ENCODE measurements at places on chromosomes 12 and 14.

DNA sequence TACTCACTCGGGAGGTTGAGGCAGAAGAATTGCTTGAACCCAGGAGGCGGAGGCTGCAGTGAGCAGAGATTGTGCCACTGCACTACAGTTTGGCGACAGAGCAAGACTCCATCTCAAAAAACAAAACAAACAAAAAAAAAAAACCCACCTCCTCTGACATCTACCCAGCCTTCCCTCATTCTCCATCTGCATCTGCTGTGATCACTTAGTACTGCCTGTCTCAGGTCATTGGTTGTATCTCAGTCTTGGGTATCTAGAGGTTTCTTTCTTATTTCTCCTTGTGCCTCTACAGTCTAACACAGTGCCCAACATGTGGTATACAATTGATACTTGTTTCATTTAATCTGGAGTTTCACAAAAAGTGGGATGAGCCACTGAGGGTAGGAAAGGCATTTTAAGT is 5.3 kb downstream of the LTBP2 start:
- no peak for DNase-seq

- DNase-seq = no peak
Measured at GRCh38 chr12:89657066-89657465, 51.6 kb downstream of the ATP2B1 start.

DNA sequence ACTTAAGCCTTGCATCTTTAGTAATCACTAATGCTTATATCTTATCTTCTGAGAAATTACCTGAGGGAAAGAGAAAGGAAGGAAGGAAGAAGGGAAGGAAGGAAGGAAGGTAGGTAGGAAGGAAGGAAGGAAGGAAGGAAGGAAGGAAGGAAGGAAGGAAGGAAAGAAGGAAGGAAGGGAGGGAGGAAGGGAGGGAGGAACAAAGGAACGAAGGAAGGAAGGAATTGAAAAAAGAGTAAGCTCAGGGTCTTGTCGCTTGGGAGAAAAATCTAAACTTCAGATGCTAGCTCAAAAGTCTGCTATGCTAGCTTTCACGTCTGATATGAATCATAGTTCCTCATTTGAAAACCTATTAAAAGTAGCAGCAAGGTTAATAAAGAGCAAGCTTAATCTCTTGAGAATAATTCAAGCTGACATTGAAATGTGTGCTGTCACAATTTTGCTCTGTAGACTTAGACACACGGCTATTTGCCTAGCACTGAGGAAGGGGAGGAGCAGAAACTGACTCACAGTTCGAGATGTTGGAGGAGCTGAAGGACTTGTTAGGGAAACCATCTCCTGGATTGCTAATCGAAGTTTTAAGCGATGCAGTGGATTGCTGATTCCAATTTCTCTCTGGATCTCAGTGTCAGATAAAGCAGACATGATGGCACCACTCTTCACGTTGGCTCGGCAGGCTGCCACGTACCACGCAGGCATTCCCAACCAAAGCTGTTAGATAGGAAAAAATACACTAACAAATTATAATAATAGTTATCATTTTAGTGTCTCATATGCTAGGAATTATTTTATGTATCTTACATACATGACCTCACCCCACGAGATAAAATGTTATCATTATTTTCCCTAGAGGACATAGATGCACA is 216.7 kb downstream of the ACSS3 start:
- DNase-seq = no peak

DNA sequence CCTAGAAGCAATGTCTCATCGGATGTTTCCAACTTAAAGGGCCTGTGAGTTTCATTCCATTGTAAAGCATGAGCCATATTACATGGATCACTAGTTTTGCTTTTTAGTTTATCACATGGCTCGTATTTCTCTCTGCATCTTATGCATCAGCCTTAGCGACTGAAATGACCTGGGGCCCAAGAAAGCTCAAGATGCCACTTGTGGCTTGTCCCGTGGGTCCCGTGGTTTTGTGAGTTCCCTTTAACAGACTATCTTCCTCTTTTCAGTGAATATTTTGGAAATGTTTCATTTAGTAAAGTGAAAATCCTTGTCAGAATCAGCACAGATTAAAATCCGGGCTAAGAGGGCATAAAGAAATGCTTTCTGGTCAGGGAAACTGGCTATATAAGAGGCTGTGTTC is 86.2 kb upstream of the PPM1H start:
- DNase-seq = no peak

- no peak for DNase-seq
Measured at GRCh38 chr14:80679273-80679672, 262.3 kb downstream of the CEP128 start.

GRCh38 chr14:99730876-99731546 is 46.9 kb downstream of the CYP46A1 start:
- no peak for DNase-seq

DNA sequence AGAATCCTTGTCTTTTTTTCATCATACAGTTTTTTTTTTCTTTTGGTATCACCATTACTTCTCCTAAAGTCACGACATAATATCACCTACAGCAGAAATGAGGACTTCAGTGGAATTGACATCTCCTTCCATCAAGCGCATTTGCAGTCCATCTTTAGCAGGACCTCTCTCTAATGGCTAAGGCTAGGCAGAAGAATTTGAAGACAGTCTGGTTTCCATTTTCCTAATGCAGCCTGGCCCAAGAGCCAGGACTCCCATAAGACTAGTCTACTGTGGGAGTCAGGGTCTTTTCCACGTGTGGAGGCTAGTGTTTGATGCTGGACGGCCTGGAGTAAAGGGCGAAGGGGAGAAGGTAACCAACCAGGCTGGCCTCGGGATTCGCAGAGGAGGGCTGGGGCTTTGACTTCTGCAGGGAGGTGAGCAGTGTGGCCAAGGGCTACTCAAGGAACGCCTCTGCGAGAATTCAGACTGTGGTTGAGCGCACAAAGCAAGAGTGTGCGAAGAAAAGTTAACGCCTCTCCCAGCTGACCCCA is 769 bp upstream of the ZNF740 start:
- DNase-seq = no peak

DNA sequence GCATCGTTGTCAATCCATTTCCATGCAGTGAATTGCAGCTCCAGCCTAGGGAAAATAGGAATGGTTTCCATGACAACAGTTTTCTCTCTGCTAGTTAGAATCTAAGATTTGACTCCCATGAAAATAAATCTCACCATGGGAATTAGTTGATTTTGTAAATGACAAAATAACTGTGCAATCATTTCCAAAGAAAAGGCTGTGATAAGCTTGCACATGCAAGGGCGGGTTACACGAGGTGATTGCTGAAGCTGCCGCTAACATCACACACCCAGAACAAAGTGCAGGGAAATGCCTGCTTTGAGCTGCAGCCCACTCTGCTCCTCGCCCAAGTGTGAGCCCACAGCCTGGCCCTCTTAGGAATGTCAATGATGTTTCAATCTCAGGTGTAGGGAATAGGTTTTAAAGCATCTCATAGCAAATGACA is 53.8 kb downstream of the TRIM9 start:
- DNase-seq = no peak

- no peak for DNase-seq
Measured at GRCh38 chr14:90087433-90087832, 25.6 kb downstream of the KCNK13 start.

DNA sequence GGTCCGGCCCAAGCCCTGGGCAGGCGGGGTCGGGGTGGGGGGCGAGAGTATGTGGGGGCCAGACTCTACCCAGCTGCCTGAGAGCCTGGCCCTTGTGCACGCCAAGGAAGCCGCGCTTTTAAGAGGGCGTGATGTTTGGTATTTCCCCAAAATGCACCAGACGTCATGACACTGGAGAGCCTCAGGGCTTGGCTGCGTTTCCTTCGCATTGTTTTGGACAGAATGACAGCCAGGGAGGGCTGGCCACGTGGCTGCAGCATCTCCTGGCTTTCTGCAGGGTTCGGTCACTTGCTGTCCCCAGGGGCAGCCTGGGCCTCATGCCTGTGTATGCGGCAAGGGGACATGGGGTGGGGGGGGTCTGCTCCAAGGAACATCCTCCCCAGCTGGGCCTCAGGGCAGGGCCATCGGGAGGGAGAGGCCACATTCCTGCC is 16.1 kb upstream of the NUDT14 start:
- no peak for DNase-seq

DNA sequence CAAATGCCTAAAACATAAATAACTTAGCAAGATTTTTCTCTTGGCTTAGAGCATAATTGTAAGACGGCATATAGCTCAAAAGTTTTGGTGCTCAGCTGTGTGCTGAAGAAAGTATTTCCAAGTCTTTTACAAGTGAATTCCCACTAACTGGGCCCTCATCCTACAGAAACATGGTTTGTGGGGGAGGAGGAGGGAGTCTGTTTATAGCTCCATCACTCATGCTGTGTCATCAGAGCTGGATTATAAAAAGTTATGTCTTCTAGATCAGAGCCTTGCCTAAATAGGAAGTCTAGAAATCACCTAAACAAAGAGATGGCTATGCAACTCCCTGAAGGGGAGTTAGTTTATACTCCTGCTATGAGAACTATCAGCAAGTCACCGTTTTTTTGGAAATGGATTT is 65.9 kb upstream of the OTOGL start:
- DNase-seq = no peak

DNA sequence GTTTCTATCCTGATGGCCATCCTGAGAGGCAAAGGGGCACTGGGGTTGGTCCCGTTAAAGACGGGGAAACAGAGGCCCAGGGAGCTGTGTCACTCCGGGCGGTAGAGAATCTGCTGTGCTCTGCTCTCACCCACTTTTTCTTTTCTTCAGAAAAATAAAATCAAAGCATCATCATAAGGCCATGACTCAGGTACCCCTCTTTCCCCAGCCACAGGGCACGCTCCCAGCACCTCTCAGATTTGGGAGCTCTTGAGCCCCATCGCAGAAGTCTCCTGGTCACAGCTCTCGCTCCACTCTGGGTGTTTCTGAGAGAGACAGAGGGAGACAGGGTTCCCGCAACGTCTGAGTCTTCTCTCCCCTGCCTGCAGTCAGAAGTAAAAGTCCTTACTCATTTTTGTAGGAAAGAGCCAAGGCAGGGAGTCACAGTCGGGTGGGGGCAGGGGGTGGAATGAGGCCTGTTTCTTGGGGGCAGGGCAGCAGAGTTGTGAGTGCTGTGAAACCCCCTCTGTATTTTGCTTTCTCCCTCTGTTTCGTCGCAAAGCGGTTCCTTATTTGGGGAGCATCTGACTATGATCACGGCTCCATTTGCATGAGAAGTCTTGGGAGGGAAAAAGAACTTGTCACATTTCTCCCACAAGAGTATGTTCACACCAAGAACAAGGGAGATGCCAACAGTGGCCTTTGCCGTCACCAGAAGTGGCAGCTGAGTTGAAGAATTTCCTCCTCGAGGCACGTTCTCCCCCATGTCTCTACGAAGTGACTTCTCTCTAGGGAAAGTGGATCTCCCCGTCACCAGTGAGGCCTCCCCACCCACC is 139.0 kb downstream of the BCL11B start:
- DNase-seq = no peak

GRCh38 chr14:37843954-37844607 is 248.7 kb downstream of the TTC6 start:
- no peak for DNase-seq

DNA sequence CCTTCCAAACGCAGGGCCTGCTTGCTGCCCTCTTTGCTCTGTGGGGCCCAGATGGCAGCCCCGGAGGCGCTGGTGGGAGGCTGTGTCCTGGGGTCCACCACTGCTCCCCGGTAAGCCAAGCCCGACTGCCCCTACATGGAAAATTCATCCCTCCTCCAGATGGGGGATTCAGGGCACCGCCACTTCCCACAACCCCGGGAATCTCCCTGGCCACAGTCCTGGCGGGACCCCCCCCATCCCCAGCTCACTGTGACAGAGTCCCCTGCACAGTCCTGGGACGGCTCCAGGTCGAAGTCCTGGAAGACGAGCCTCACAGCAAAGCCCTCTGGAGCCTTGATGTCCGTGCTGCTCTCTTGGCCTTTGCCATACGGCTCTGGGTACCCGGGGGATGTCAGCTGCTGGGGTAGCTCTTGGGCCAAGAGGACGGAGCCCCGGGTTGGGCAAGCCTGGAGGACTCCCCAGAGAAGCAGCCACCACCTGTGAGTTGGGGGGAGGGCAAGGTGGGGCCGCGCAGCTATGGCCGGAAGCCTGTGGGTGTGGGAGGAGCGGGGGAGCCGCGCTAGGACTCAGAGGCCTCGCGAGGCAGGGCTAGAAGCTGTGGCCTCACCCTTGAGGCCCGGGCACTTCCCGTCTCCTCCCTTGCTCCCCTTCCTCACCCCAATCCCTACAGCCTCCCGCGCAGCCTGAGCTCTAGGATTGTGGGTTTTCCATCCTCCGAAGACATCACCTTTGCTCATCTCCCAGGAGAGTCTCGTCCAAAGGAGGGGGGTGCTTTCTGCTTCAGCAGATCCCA is 815 bp downstream of the C1RL start:
- peak; percentile 40 for DNase-seq

DNA sequence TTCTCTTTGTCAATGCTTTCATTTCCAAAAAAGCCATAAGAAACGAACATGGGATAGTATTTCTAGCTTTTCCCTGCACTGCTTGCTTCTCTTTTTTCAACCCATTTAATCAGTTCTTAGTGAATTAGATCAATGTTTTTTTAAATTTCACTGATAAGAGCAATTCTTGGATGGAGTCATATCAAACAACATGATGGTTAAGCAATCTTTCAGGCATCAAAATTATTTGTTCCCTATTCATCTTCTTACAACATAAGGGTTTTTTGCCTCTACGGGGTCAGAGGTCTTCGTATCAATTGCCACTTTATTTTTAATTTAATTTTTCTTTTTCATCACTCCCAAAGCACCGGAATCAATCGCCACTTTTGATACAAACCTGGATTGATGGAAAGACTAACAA is 103.8 kb upstream of the RESF1 start:
- DNase-seq = no peak

- no peak for DNase-seq
Measured at GRCh38 chr12:124399622-124400021, 104.7 kb downstream of the RFLNA start.

- no peak for DNase-seq
Measured at GRCh38 chr12:83042441-83043200, 355.9 kb downstream of the TMTC2 start.

- no peak for DNase-seq
Measured at GRCh38 chr14:100146531-100147091, 12.8 kb downstream of the DEGS2 start.

DNA sequence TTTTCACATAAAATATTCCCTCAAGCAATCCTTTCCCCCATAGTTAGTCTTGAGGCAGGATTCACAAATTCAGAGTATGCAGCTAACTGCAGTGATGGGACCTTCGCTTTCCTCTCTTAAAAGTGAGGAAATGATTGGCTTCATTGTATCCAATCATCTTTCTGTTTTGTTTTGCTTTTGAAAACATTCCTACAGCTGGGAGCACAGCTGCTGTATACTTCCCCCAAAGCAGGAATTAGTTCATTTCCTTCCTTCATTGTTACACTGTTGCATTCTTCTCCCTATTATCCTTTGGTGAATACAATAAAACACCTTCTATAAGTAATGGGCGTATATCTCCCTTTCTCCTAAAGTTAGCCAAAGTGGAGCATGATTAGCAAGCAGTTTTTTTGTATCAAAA is 9.4 kb upstream of the GAS2L3 start:
- DNase-seq = no peak

GRCh38 chr14:101815994-101816393 is 54.5 kb downstream of the PPP2R5C start:
- no peak for DNase-seq

DNA sequence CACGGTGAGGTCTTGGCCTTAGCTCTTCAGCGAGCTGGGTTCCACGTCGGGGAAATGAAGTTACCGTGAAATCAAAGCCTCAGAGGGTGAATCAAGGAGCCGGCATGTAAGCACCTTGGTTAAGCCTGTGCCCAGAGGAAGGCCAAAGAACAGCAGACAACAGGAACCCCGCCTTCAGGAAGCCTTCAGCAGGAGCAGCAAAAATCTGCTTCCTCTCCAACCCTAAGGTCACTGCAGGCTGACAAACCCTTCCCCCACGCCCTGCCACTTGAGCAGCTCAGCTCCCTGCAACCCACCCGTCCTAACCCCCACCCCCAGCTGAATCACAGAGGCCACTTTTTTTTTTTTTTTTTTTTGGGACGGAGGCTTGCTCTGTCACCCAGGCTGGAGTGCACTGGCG is 72.9 kb upstream of the LTA4H start:
- no peak for DNase-seq
